ENCODE measurements at places on chromosomes 11 and 22.

GRCh38 chr11:132094598-132094997 is 724.2 kb downstream of the NTM start:
- no peak for DNase-seq

DNA sequence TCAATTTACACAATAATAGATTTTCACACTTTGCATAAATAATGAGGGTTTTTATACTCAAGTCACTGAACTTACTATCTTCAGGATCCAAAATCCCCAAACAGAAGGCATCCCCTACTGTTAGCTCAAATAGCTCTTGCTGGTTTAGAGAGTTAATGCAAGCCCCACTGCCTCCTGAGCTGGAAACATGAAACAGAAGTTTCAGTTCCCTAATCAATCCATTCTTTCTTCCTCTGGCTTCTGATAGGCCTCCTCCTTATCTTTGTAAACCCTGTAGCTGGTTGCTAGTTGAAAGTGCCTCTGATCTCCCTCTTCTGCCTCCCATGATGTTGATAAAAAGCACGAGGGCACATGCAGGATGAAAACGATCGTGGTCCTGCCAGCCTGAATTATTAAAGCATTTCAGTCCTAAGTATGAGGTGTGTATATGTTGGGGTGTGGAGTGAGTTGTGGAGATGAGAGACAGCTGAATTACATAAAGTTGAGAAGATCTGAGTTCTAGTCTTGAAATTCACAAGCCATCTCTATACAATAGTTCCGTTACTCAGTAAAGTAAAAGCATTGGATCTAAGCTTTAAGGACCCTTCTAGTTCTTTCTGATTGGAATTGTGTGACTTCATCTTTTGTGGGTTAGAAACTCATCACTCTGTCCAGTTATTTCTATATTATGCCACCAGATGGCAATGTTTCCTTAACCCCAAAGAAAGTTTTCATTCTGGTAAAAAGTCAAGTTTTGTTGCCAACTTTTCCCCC is 35.0 kb upstream of the EHF start:
- DNase-seq: peak; percentile 73

DNA sequence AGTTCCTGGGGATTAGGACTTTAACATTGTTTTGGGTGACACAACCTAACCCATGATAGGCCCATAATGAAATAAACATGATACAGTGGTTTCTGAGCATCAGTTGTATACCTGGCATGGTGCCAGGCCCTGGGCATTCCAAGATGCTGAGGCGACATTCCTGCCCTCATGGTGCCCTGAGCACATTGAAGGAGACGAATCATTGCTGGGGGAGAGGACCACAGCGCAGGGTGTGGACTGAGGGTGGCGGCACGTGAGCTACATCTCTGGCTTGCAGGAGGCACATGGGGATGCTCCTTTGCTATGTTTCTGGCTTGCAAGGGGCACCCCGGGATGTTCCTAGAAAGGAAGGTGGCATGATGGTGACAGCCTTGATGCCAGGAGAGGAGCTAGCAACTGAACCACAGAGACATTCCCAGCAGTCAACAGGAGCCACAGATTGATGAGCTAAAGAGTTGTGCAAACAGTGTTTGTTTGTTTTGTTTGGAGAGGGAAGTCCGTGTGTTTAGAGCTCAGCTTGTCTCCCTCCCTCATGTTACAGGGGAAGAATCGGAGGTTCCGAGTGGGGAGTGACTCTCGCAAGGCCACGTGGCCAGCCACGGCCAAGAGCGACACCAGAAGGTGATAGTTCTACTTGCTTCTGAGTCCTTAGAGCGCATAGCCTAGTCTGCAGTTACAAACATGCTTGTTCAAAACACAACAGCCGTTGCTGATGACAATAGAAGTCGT is 106.4 kb downstream of the MIAT start:
- no peak for DNase-seq

GRCh38 chr11:84034484-84034883 is 748.3 kb upstream of the CCDC90B start:
- DNase-seq: no peak

- DNase-seq: no peak
Measured at GRCh38 chr11:2521081-2521732, 76.4 kb downstream of the KCNQ1 start.

- DNase-seq: no peak
Measured at GRCh38 chr11:97290464-97291041, 900.7 kb downstream of the JRKL start.

DNA sequence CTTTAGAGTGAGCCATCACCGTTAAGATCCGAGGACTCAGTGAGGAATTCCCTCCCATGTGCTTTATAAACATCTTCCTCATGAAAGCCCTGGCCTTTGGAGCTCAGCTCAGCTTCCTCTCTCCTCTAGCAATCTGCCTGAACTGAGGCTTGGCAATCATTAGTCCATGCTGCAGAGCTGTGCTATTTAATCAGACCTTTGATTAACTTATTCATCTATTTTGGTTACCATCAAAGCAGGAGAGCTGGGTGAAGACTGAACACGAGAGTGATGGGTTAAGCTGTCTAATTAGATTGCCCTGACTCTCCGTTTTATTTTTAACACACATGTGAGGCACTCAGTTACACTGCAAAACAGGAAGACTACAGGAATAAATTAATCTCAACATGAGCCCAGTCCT is 351.3 kb downstream of the LARGE1 start:
- peak; percentile 26 for DNase-seq

DNA sequence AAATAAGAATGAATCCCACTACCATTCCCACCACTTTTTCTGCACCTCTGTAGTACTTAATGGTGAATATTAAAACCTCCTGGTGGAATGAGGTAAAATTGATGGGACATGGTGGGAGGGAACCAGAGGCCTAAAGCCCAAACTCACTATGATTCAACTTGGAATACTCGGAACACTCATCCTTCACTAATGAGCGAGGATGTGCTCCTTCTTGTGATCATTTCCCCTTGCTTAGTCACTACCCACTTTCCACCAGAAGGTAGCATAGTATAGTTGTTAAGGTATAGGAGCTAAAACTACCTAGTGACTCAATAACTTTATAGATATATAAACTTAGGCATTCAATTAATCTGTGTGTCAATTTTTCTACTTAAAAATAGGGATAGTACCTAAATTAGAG is 728.9 kb downstream of the OPCML start:
- no peak for DNase-seq

DNA sequence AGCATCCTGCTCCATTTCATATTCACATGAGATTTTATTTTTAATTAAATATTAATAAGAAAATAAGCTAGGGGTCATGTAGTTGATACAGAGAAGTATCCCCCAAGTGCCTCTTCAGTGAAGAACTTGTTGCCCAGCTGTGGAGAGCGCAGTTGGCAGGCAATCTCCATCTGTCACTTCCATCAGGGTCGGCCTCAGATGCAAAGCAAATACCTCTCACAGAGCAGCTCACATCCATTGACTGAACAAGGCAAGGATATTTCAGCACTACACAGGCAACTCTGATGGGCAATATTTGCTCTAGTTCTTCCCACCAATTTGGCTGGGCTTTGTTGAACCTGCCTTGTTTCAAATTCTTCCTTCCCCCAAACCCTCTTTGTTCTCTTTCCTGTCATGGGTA is 129.4 kb downstream of the NOX4 start:
- no peak for DNase-seq

DNA sequence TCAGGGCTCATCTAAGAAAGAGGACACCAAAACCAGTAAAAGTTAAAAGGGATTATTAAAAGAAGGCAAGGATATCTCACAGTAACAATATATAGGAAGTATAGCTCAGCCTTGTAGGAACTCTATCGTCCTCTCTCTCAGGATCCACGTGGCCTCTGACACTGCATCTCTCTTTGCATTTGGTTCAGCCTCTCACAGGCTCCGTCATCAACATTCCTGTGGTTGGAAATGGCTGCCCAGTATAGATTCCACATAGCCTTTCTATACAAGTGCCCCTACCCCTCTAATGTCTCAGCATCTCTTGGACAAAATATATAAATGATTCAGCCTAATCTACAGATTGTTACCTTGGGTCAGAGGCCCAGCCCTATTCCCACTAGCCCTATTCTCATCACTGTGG is 101.3 kb upstream of the DBX1 start:
- DNase-seq: no peak

GRCh38 chr11:67054836-67055523 is 1.7 kb upstream of the RHOD start:
- DNase-seq: no peak

DNA sequence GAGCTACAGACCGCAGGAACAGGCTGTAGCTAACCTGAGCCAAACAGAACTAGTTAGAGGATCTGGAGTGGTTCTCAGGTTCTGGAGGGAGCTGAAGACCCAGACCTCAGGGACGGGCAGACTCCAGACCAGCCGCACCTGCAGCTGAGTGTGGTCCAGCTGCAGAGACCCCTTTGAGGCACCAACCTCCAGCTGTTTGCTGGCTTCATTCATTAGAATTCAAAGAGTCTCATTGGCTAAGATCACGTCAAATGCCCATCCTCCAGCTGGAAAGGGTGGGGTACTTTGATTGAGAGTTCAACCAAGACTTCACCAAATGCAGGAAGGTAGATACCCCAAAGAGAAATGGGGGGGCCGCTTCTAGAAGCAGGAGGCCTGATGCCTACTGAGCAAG is 13.4 kb upstream of the IL2RB start:
- no peak for DNase-seq

- DNase-seq: no peak
Measured at GRCh38 chr11:59698506-59698905, 15.1 kb downstream of the OR10V1 start.

GRCh38 chr22:26953012-26953883 is 295.9 kb downstream of the MIAT start:
- no peak for DNase-seq

DNA sequence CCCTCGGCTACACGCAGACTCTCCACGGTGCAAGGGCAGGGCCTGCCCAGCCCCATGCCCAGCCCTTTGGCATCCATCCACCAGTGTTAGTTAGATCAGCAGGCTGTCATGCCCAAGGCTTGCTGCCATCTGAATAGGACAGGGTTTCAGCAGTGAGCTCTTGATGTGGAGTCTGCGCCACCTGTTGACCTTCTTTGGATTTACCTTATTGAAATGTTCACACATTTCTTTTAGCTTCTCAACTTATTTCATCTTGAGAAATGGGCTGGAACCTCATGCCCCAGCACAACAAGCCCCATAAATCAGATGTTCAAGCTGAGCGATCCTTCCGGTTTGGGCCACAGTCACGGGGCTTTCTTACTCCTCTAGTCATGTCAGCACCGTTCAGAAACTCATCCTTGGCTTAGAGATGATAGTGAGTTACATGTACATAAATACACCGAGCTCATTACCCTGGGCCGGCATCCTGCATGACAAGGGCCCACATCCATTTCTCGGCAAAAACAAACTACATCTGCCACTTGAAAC is 61.7 kb downstream of the PARVB start:
- peak; percentile 47 for DNase-seq

DNA sequence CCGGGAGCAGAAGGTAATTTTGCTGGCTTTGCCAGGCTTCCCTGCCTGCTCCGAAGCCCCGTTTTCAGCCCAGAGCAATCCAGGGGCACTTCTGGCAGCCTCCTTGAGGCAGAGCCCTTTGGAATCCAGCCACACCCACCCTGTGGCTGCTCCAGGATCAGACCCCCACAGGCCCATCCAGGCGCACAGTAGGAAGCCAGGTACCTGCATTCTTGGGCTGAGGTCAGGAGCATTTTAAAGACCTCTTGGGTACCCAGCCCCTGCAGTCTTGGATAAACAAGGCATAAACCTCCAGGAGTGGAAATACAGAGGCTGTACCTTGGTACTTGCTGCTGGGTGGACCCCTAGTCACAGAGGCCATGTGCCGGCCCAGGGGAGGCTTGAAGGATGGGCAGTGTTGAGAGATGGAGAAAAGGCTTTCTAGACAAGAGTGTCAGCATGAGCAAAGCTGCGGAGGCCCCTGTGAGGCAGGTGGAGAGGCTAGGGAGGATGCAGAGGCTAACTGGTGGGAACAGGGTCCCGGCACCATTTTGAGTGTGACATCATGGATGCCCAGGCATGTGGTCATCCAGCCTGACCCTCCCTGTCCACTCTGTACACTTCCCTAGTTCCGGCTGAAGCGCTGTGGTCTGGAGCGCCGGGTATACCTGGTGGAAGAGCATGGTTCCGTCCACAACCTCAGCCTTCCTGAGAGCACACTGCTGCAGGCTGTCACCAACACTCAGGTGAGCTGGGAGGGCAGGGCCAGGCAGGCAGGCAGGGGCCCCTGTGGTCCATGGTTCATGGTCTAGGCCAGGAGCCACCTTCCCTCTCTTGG is 3.9 kb downstream of the MUS81 start:
- no peak for DNase-seq

- DNase-seq: no peak
Measured at GRCh38 chr11:14642873-14643696, 519 bp upstream of the PDE3B start.

DNA sequence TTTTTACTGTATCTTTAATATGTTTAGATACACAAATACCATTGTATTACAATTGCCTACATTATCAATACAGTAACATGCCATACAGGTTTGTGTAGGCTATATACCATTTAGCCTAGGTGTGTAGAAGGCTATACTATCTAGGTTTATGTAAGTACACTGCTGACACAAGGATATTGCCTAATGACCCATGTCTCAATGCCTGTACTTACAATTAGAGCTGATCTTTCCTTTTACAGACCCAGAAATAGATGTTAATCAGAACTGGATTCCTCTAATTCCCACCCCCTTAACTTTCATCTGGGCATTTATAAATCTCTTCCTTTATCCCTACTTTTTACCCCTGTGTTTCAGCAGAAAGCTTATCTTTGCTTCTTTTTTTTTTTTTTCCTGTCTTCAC is 229.5 kb downstream of the METTL15 start:
- no peak for DNase-seq

DNA sequence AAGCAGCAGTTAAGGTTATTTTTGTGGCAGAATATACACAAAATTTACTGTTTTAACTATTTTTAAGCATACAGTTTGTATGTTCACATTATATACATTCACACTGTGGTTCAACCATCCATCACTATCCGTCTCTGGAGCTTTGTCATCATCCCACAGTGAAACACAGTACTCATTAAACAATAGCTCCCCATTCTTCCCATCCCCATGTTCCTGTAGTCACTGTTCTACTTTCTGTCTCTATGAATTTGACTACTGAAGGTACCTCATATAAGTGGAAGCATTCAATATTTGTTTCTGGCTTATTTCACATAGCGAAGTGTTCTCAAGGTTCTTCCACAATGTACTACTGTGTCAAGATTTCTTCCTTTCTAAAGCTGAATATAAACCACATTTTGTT is 32.6 kb downstream of the ZBTB44 start:
- no peak for DNase-seq

DNA sequence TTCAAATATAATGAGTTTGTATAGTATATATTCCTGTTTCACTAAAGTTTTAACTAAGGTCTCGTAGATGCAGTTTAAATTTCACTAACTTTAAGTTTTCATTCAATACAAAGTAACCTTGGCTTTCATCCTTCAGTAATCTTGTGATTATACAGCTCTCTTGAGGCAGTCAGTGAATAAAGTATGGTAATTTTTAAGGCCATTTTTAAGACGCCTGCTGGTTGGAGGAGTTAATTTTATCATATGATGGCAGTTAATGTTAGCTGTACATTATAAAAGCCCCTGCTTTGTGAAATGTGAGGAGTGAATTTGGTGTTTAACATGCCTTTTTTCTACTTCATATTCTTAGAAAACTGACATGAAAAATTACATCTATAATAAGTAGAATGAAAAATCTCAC is 163.6 kb downstream of the TMEM135 start:
- DNase-seq: no peak

All from germinal center (tissue), 1 donor.